ENCODE measurements at places on chromosomes 1 and 21.

- DNase-seq = no peak
Measured at GRCh38 chr1:86224651-86225310, 68.2 kb upstream of the COL24A1 start.

DNA sequence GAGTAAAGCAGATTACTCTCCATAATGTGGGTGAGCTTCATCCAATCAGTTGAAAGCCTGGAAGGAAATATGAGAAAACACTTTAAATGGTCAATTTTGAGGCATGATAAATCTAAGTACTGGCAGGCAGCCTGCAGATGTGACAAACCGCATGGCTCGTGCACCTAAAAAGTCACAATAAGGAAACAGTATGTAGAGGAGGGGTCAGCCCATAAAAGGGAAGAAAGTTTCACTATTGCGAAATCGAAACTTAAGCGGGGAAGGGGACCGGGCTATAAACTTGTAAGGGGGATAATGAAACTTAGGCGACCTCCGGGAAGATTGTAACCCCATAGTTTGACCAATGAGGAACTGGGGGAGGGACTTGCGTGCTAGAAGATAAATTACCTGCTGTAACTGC lies 109.8 kb downstream of the PLPPR4 start:
- DNase-seq = no peak

- no peak for DNase-seq
Measured at GRCh38 chr21:29181799-29182470, 51.5 kb downstream of the MAP3K7CL start.

DNA sequence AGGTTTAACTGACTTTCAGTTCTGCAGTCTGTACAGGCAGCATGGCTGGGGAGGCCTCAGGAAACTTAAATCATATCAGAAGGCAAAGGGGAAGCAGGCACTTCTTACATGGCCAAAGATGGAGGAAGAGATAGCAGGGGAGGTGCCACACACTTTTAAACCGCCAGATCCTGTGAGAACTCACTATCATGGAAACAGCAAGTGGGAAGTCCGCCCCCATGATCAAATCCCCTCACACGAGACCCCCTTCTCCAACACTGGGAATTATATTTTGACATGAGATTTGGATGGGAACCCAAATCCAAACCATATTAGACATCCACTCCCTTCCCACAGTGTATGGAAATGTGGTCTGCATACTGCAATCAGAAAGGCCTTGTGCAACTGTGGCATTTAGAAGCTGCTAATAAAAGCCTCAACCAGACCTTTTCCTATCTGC lies 148.2 kb downstream of the FCRL5 start:
- peak; percentile 23 for DNase-seq

DNA sequence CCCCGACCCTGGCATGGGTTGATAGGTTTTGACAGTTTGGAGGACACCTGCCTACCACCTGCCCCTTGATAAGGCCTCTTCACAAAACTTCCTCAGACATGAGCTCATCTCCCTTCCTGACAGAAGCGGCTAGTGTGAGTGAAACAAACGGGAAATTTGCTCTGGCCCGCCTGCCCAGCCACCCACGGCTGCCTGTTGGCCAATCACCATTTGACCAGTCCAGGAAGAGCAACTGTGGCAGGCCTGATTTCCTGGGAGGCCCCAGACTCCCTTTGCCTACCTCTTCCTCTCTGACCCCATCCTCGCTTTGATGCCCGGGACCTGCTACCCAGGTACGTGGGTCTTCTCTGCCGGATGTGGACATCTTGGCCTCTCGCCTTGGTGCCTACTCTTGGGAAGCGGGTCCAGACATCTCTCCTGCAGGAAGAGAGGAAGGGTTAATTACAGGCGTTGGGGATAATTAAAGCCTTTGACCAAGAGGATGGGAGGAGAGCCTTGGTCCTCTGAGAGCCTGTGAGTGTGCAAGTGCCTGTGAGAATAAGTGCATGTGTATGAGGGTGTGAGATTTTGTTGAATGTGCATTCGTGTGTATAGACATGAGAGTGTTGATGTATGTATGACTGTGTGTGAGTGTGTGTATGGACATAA lies 1.1 kb upstream of the EPHA2 start:
- DNase-seq = no peak

DNA sequence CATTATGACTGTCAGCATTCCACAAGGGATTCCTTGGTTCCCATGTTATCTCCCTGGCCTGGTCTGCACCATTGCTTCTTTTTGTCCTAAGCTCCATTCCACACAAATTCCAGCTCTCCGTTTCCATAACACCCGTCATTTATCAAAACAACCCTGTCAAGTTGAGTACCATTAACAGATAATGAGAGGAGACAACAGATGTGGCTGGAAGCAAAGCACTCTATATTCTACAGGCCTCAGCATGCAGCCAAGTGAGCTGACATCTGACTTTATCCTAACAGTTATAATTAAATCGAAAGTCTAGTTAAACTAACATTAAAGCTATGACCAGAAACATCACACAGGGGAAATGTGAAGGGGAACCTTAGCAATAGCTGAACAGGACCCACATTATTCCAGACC lies 110.4 kb downstream of the RERE start:
- no peak for DNase-seq

- DNase-seq = peak; percentile 27
Measured at GRCh38 chr21:41570791-41571355, 62.9 kb upstream of the TMPRSS2 start.

DNA sequence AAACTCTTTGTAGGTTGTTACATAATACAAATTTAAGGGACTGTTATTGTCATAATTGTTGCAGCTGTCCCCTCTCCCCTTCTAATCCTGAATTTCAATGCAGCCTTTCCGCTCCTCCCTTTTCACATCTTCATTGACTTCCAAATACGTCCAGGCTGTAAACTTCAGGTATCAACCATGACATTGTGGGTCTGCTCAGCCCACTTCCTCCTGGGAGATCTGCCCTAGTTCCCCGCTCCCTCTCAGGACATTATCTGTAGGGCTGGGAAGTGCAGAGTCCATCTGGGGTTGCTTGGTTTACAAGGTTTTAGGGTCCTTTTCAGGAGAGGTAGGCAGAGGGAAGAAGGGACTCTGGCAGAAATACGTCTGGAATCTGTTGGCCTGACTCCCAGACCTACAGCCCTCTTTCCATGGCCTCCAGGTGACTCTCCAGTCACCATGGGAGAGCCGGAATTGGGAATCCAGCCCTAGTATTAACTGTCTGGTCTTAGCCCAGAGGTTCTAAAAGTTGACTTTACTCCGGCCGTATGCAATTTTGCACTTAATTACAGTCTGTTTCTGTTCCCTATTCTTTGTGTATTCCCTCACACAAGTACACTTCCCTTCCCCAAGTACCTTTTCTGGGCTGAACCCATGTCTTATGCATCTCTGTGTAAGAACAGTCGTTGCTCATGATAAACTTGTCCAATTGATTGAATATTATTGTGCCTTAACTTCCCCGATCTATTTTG lies 4.7 kb upstream of the DENND2D start:
- no peak for DNase-seq

GRCh38 chr1:3316340-3316943 lies 138.0 kb upstream of the ARHGEF16 start:
- peak; percentile 23 for DNase-seq

DNA sequence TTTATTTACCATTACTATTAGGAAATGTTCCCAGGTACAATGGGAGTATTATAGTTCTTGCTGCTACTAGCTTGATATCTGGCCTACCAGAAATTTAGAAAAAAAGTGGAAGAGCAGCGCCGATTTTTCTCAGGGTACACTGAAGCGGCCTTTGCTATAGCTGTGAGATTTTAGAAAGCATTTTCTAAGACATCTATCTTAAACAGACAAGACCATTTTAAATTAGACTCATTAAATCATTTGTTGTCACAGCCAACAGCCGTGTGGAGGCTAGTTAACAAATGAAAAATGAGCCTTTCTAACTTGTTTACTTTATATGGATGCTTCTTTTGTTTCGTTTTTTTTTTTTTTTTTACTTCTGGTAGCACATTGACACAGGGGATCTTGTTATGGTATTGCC lies 183.2 kb upstream of the ZRANB2 start:
- no peak for DNase-seq

DNA sequence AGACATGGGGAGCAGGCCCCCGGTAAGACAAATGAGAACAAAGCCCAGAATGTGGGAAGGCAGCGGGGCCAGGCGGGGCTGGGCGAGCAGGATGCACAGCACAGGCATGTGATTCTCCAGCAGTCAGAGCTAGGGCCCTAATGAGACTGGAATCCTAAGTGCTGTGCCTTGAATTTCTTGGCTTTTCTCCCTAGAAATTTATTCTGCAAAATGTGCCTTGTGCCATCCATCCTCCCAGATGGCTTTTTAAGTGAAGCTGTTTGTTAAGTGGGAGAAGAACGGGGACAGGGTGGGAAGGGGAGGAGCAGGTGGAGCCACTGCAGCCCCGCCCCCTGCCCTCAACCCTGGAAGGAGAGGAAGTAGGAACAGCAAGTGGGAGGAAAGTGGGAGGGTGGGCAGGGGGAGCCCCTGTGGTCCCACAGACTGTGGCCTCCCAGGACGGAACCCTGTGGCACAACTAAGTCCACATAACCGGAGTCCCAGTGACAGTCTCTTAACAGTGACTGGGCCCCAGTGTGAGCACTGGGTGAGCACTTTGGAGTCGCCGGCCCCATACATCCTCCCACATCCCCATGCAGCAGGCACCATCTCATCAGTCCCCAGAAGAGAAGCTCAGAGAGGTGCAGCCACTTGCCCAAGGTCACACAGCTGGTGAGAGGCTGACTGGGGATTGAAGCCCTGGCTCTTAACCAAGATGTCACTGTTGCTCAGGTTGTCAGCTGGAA lies 216.9 kb downstream of the MATN1 start:
- DNase-seq = no peak

- no peak for DNase-seq
Measured at GRCh38 chr1:1550087-1550486, 9.7 kb upstream of the TMEM240 start.

- DNase-seq = no peak
Measured at GRCh38 chr1:2130156-2130555, 64.4 kb downstream of the FAAP20 start.

DNA sequence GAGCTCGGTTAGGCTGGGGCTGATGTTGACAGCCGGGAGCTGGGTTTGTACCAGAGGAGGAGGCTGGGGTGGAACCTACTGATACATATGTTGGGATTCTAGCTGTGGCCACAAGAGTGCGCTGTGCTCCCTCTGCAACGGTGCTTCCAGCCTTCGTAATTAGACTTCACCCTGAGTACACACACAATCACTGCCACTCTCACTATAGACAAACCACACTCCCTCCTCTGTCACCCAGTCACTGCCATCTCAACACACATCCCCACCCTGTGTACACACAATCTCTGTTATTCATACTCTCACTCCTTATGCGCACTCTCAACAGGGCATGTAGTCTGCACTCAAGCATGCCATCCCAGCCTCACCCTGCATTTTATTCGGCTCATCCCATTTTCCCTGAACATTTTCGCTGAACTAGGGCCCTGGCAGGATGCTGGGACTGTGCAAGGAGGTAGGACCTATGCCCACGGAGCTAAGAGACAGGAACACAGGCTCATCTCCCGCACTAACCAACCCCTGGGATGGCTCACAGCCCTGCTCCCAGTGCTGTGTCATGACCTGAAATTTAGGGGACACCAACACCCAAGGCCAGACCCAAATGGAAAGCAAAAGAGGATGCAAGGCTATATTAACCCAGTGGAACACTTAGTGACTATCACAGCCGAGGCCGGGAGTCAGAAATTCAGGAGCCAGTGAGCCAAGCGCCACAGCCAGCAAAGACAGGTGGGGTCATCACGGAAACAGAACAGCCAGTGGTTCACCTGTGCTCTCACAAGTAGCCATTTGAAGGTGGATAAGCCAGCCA lies 5.7 kb downstream of the GJB3 start:
- peak; percentile 68 for DNase-seq

- no peak for DNase-seq
Measured at GRCh38 chr1:178354816-178355215, 141.9 kb downstream of the CLEC20A start.

DNA sequence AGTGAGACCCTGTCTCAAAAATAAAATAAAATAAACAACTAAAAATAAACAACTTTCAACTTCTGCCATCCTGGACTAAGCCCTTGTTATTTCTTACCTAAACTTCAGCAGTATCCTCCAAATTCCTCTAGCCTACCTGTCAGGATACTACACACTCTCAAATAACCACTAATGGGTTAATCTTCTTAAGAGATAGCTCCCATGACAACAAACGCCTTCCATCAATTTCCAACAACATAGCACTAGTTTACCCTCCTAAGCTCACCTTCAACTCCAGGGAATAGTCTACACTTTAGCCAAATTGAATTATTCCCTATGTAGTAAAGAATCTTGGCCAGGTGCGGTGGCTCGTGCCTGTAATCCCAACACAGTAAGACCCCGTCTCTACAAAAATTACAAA lies 11.3 kb downstream of the AUNIP start:
- DNase-seq = no peak

DNA sequence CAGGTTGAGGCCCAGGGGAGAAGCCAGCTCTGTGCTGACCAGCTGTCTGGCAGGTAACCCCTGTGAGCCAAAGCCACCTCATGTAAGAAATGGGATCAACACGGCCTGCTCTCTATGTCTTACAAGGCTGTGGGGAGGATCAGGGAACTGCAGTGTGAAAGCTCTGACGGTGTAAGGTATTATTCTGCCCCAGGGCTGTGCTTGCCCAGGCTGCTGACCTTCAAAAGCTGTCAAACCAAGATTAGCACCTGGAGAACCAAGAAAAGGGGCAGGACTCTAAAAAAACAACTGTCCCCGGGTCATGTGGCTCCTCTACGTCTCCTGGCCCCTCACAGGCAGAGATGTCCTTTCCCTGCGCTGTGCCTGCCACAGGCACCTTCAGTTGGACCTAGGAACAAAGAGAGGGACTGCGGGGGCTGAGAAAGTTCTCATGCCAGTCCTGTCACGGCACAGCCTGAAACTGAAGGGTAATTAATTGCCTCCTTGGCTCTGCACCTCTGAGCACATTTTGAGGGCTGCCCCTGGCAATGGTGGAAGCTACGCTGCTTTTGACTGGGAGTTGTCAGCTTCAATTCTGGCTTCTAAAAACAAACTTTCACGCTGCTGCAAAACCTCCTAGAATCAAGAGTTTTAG lies 77.6 kb downstream of the PGBD5 start:
- DNase-seq = no peak

All from OCI-LY7 (cell line).